ENCODE measurements at places on chromosomes 7 and 10.

- no peak for DNase-seq
These were observed 340.1 kb upstream of the CHRM2 start for GRCh38 chr7:136528329-136528728.

GRCh38 chr7:2150445-2150815 is 82.3 kb downstream of the MAD1L1 start:
- no peak for DNase-seq

DNA sequence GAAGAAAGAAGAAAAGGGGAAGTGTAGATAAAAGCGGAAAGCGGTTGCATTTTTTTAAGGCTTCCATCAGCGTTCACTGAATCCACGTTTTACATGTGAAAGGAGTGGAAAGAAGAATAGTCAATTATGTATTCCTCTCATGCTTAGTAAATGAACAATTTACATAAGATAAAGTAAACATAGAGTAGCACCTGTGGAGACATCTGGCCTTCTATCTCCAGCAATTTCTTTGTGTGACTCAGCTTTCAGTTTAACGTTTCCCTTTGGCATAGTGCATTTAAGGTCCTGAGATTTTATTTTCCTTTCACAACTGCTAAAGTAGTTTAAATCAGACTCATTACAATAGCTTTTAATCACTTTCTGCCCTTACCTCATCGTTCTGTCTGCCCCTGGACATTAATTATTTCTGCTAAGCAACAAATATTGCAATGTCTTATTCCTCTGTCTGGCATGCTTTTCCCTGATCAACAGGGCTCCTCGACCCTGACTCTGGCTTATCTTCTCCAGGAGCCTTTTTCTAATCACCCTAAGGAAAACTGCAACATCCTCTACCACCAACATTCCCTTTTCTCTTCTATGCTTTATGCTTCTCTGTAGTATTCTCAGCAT is 383.5 kb upstream of the VWC2 start:
- DNase-seq = no peak

GRCh38 chr7:87038993-87039690 is 20.3 kb downstream of the ELAPOR2 start:
- no peak for DNase-seq

All from stimulated activated CD4-positive, alpha-beta T cell treated with anti-CD3 and anti-CD28 coated beads, Interleukin-12 subunit alpha, Interleukin-12 subunit beta, amount 100 ng/mL, for 4 hours (primary cell).